ENCODE measurements at places on chromosomes 16 and 17. TPM values are rescaled to one million over a fixed set of nuclear protein-coding genes. Genes with fewer than 3 reads are reported as not detected.

GRCh38 chr16:52953215-52953614, 99.5 kb downstream of the CHD9NB start:
- DNase-seq = no peak

GRCh38 chr17:74006371-74006770, 197.1 kb upstream of the RPL38 start:
- DNase-seq = no peak

DNA sequence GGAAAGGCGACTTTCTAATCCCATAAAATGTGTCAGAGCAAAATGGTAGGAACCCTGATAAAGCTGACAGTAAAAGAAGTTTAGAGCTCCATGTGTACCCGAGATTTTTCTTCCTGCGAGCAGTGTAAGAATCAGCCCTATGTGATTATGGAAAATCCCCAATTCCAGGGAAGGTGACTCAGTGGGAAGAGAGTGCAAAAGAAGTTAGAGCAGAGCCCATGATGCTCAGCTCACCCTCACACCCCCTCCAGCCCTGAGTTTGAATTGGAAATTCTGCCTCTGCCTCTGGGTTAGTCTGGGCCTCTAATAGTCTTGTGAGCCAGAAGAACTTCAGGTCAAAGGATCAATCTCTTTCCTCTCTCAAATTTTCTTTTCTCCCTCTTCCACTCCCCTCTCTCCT, 12.5 kb downstream of the C17orf78 start:
- no peak for DNase-seq

DNA sequence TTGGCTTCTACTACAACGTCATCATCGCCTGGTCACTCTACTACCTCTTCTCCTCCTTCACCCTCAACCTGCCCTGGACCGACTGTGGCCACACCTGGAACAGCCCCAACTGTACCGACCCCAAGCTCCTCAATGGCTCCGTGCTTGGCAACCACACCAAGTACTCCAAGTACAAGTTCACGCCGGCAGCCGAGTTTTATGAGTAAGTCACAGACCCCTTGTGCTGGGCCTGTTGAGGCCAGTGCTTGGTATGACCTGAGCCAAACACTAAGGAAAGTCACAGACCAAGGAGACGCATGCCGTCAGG, 16.1 kb downstream of the SLC6A2 start:
- no peak for DNase-seq

DNA sequence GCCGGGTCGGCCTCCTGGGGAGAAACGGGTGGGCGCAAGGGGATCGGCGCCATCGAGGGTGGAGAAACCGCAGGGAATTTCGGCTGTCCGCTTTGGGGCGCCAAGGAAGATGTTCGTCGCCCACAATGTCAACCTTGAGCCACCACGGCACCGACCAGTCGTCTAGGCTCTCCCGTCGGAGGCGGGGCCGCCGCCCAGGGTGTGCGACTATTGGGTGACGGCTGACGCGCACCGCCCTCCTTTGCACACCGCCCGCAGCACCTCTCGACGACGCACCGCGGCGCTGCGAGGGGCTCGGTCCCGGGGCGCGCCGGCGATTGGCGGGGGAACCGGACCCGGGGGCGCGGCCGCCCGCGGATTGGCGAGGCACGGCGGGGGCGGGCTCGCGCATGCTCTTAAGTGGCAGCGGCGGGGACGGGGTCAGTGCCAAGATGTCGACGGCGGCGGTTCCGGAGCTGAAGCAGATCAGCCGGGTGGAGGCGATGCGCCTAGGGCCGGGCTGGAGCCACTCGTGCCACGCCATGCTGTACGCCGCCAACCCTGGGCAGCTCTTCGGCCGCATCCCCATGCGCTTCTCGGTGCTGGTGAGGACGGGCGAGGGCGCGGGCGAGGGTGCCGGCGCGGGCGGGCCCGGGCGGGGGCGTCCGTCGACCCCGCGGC, at the start of gene NUDT16L1:
NUDT16L1 (plus strand) TSS at position 267 of the 660 bp plus-strand sequence; CDS start at position 432, 165 bp downstream.
- peak; percentile 98 for DNase-seq

DNA sequence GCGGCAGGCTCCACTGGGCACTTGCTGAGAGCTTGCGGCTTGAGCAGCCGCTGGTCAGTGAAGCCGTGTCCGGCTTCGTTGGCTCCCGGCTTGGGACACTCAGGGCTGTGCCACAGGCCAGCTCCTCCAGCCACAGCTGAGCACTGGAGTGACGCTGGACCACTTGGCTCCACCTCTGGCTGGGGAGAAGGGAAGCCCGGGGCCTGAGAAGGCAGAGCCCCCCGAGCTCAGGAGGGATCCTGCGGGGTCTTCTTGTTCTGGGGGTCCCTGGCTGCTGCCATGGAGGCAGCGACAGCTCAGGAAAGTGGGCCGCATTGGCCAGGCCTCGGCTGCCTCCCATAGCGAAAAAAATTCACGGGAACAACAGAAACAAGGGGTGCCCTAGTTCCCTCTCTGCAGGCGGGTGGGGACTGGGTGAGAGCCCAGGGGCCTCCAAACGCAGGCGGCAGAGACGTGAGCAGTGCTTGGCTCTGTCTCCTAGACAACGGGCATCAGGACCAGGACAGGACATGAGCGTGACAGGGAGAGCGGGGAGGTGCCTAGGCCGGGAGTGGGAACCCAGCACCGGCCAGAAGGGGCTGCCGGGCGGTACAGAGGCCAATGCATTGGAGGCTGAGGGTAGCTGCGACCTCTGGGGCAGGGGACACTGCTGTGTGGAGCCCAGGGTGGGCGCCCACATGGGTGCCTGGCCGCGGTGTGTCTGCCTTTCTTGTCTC, 37.7 kb downstream of the SLC7A5 start:
- no peak for DNase-seq

GRCh38 chr16:50942143-50942542, 200.3 kb downstream of the CYLD start:
- DNase-seq = no peak

GRCh38 chr17:52604105-52604504, 445.6 kb upstream of the CA10 start:
- DNase-seq = peak; percentile 60

DNA sequence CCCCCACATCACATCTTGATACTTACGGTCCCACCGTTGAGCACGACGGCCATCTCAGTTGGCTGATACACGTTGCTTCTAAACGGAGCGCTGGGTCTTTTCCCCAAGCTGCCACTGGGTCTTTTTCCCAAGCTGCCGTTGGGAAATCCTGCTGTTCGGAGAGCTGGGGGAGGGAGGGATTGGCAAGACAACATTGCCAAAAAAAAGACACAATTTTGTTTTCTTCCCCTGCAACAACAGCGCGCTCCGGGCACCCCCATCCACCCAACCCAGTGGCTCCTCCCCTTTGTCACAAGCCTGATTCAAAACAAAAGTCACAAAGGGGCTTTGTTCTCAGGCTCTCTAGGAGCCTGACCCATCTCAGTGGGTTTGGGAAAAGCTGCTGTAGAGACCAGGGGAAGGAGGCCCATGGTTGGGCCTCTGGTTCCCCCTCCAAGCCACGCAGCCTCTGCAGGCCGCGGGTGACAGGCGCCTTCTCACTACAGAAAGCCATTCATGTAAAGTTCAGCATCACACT, 22.8 kb downstream of the GPRC5B start:
- DNase-seq = no peak

GRCh38 chr16:15689290-15689689, 39.2 kb downstream of the NDE1 start:
- DNase-seq = no peak

DNA sequence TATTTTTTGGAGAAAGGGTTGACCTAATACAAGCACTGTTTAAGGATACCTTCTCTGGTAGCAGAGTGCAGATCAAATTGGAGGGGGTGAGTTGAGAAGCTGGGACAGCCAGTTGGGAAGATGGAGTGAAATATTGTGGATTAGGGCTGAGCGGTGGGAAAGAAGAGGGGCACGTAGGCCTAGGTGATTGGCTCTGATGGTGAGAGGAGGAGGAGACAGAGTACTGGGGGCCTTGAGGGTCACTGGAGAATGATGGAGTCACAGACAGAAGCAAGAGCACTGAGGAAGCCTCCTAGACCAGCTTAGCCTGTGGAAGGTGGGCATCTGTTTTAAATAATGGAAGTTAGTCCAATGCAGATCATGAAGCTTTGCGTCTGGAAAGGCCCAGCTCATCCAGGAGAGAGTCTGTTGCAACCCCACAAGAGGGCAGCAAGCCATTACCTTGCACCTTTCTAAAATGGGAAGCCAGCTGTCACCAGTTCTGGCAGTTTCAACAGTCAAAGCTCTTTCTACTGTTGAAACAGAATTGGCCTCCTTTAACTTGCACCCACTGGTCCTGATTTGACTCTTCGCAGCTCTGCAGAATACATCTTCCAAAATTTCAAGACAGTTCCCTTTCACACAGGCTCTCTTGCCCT, 11.8 kb downstream of the SLC9A5 start:
- DNase-seq = peak; percentile 24

- no peak for DNase-seq
These were observed 7.2 kb downstream of the ARL2BP start for GRCh38 chr16:57252148-57252721.

ENPP7 gene
- total RNA-seq = not detected
